ENCODE measurements at places on chromosomes 13 and 19.

DNA sequence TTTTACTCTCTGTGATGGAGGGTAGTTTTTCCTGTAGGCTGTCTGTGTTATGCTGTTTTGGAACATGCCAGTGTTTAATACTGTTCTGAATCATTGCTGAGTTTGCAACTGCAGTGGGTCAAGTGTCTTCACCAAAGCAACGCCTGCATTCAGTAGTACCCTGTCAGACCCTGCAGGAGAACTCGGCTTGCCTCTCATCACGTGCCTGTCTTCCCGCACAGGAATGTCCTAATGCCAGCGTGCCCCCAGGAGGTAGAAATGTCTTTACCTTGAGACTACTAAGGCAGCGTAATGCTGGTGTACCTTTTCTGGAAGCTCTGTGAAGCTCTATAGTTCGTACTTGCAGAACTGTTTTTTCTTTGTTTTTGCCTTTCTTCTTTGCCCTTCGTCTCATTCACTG, 42.3 kb downstream of the POLR1D start:
- DNase-seq = no peak

- no peak for DNase-seq
Observed at GRCh38 chr13:107216046-107216755, 648.3 kb upstream of the ARGLU1 start.

GRCh38 chr19:42233106-42233505, 9.3 kb downstream of the GSK3A start:
- DNase-seq = no peak

DNA sequence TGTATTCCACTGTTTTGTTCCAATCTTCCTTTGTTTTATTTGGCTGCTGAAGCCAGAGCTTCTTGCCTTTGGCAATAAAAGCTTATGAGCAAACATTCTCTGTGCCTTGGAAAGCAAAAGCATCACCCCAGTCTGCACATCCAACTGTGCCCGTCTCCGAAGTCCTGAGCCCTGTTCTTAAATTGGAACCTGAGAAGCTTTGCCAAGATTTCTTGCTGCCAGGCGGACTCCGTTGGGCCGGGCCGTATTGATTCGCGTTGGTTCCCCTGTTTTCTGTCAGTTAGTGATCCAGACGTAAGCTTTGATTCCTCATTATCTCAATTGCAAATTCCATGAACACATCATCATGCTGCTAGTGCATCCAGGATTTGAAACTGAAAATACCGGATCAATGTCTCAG, 793.0 kb downstream of the OLFM4 start:
- no peak for DNase-seq

- DNase-seq = no peak
Observed at GRCh38 chr13:106433066-106433465, 102.4 kb downstream of the EFNB2 start.

DNA sequence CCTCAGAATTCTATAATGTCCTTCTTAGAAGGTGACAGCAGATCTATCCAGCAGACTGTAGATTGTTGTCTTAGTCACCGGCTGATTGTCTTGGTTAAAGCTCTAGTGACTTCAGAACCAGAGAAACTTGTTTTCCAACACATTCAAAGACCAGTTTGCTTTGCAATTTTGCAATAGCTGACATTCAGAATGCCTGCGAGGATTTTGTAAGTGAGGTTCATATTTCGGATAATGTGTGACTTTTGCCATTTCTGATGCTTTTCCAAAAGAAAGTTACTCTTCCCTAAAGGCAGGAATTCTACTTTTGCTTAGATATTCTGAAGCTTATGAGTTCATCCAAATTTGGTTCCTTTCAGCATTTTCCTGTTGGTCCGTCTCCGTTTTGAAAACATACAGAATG, 13.2 kb downstream of the SPINT2 start:
- no peak for DNase-seq

GRCh38 chr13:105184201-105184600, 1351.3 kb downstream of the EFNB2 start:
- DNase-seq = no peak

GRCh38 chr19:48480558-48481500, 11.7 kb downstream of the CYTH2 start:
- no peak for DNase-seq

GRCh38 chr13:95276037-95276505, 25.2 kb downstream of the ABCC4 start:
- DNase-seq = no peak

GRCh38 chr19:36041831-36042230, 9.2 kb upstream of the CLIP3 start:
- peak; percentile 31 for DNase-seq

DNA sequence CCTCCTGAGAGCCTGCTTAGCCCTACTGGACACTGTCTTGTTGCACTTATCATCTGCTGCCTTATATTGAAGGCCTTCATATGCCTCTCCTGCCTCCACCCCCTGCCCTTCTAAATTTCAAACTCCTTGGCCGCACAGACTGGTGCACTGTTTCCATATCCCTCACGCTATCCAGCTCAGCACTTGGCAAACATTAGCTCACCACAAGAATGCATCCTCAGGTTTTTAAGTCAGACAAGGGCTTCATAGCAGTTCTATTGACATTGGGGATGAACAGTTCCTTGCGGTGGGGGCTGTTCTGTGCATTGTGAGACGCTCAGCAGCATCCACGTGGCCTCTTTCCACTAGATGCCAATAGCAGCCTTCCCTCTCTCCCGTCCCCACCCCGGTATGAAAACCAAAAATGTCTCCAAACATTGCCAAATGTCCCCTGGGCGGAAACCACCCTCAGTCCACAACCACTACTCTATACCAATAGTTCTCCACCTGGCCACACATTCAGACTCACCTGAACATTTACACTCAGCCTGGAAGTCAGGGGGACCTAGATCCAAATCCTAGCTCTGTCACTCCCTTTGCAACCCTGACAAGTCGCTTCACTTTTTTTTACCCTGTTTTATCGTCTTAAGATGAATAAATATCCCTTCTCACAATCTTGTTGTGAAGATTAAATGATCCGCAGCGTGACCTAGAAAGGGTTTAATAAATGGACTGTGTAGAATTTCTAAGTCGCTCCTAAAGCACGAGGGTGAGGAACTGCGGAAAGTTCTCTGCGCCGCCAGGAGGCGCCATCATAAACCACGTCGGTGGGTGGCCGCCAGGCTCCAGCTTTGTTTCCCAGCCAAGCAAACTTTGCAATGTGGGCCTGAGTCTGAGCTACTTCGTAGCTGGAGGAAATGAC, 3.6 kb upstream of the CEACAM3 start:
- peak; percentile 34 for DNase-seq

DNA sequence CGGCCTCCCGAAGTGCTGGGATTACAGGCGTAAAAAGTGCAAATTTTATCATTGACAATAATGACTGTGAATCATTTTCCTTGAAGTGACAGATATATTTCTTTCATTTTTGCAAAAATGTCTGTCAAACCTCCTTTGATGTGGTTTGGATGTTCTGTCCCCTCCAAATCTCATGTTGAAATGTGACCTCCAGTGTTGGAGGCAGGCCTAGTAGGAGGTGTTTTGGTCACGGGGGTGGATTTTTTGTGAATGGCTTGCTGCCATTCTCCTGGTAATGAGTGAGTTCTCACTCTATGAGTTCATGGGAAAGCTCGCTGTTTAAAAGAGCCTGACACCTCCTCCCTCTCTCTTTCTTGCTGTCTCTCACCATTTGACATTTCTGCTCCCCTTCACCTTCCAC, 5.5 kb upstream of the SLC1A6 start:
- DNase-seq = no peak

DNA sequence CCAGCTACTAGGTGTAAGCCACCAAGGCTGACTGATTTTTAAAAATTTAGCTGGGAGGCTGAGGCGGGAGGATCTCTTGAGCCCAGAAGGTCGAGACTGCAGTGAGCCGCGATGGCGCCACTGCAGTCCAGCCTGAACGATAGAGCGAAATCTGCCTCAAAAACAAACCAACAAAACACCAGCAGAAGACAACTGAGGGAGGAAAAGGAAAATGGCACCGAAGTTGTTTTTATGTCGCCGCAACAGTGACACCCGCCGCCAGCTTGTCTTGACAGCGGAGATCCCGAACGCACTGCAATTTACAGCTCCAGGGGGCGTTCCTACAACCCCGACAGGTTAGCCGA, 298 bp upstream of the FAM98C start:
- DNase-seq = no peak

GRCh38 chr19:49801401-49801888, 11.6 kb downstream of the FUZ start:
- no peak for DNase-seq

DNA sequence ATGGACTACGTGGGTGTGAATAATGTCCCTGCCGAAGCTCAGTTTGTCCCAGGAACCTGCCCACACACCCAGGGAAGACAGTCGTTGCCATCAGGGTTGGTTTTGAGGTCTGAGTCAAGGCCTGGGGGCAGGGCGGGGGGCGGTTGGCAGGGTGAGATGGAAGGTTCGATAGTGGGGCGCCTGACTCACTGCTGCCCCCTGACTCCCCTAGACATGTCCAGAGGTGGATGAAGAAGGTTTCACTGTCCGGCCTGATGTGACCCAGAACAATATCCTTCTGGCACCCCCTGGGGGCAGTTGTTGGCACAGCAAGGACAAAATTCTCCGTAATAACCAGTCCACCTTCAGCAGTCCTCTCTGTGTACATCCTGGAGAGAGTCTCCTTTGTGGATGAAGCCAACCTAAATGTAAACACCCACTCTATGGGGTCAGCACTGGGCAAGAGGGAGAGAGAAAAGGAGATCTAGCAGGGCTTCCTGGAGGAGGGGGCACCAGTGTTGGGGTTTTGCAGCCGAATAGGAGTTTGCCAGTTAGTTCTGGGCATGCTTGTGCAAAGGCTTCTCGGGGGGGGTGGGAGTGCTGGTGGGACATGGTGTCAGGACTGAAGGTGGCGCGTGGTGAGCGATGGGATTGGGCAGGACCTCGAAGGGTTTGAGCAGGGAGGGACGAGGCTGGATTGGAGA, 19.6 kb upstream of the B3GNT3 start:
- no peak for DNase-seq

DNA sequence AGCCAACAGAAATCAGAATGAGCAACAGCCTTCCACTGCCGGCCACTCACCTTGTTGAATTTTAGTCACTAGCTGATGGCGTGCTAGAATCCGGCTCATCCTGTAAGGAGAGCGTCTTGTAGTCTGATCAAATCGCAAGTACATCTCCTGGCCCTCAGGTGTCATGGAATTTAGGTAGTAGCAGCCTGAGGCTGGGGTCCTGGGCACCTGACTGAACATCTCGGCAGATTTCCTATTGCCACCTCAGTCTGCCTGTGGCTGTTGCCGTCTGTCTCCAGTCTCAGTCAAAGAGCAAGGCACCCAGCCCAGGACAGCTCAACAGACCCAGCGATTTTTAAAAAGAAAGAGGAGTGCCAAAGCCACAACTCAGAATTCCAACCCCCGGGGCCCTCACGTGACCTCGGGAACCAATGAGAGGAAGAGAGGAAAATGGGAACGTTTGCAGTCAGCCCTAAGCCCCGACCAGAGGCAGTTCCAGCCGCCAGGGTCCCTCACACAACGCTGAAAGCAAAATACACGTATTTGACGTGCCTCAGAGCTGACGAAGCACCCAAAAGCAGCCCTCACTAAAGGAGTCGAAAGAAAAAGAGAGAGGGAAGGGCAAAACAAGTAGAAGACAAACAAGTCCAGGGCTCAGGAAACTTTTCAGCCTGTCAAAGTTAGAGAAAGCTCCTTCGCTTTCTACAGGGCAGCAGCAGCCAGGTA, at the start of gene STARD13:
Gene STARD13 (minus strand): TSS at position 336 of the 705 bp plus-strand sequence. CDS start 117 bp downstream, at position 219.
- DNase-seq = peak; percentile 95

DNA sequence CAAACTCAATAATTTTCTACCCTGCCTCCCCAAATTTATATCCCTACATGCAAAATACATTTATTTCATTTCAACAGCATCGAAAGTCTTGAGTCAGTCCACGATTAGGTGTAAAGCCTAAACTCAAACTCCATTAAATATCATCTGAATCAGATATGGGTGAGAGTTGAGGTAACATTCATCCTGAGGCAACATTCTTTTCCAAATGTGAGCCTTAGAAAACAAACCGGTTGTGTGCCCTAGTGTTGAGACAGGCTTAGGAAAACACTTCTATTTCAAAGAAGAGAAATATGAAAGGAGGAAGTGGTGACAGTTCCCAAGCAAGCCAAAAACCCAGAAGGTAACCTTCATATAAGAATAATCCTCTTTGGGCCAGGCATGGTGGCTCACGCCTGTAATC, 12.1 kb upstream of the ZNF441 start:
- no peak for DNase-seq

GRCh38 chr13:101267656-101268055, 148.7 kb downstream of the NALCN start:
- DNase-seq = no peak

DNA sequence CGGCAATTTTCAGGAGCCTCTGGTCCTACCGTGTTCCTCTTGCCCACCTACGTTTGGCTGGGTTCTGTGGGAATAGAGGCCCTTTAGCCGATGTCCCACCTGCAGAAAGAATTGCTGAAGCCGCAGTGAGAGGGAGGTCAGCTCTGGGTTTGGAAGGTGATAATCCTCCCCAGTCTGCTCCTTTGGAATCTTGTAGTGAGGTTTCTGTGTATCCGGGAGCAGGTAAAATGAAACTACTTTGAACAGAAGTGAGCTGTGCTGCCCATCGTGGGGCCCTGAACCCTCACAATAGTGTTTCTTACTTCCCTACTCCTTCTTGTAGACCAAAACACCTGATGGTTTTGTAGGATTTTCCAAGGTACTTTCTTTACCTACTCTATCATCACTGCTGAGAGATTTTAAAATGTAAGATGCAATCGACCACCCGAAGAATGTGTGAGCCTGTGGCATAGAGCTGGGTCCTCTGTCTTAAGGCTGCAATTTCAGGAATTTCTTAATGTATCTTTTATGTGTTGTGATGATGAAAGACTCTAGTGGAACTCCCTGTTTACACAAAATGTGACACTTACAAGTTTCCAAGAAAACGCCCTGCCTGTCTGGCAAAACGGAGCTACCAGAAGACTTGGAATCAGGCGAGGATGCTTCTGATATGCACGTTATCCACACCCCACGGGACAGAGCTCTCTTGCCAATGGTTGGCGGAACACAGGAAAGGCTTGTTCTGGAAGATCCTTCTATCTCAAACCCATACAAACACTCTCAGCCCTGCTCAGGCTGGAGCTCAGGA, 76.1 kb downstream of the RGCC start:
- DNase-seq = no peak

DNA sequence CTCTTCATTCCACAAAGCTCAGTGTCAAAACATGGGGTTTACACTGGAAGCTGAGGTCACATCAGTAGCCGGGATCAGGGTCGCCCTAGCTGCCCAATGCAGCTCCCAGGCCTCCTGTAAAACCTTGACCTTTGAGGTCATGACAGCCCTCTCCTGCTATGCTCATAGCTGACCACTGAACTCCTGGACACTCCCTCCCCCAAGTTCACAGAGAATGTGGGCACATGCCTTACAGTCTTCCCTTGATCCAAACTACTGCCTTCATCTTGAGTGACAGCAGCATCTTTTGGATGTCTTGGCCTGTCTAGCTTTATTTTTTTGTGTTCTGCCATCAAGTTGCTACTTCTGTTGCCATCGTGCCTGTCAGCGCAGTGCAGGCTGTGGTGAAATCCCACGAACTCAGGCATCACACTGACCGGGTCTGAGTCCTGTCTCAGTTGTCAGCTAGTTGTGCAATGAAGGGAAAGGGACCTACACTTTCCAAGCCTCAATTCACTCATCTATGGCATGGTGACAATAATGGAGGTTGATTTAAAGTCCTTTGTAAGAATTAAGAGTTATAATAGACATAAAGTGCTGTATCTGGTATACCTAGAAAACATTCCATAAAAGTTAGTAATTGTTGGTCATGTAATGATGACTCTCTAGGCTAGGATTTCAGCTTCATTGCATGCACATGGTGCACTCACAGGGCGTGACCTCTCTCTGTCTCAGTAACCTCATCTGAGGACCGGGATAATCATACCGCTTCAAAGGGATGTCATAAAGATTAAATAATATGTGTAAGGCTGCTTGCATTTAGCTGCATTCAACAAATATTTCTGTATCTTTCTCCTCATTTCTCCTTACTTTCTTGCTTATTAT, 16.4 kb upstream of the ALOX5AP start:
- DNase-seq = no peak

- no peak for DNase-seq
Observed at GRCh38 chr13:77460195-77460594, 75.3 kb upstream of the SCEL start.
